Activated naive CD8-positive, alpha-beta T cell treated with anti-CD3 and anti-CD28 coated beads for 36 hours (primary cell): ENCODE measurements at places on chromosomes 3 and 15. TPM values are rescaled to one million over a fixed set of nuclear protein-coding genes. Genes with fewer than 3 reads are reported as not detected.

- peaks cover 2% of the 10 kb centered on the region for H3K4me1 ChIP-seq
- H3K36me3 ChIP-seq, result peaks cover 3% of the 10 kb centered on the region
- H3K4me3 ChIP-seq, result no peak within 1 kb of the TSS
- H3K27ac ChIP-seq, result no peak within 1 kb of the TSS
- no peak for DNase-seq
These were observed at the start of gene IMPG2 for GRCh38 chr3:101320475-101320874. Gene IMPG2 (minus strand): TSS chr3:101320575. CDS start chr3:101320372, 203 bp downstream.

The PGBD4 gene
- 2.8 TPM for total RNA-seq

The PPP1R14D gene
- total RNA-seq, result not detected

The SQOR gene
- 57.0 TPM for total RNA-seq

GRCh38 chr15:73424506-73424905, 18.5 kb upstream of the REC114 start:
- no peak for DNase-seq
- H3K4me1 ChIP-seq, result peaks cover 2% of the 10 kb centered on the region
- H3K27ac ChIP-seq, result no peak overlapping the region
- H3K4me3 ChIP-seq, result no peak overlapping the region

- H3K36me3 ChIP-seq, result peaks cover 3% of the 10 kb centered on the region
- peaks cover 4% of the 10 kb centered on the region for H3K4me1 ChIP-seq
- no peaks in the 10 kb centered on the region for H3K27me3 ChIP-seq
- no peak overlapping the region for H3K27ac ChIP-seq
These were observed 45.6 kb downstream of the TLNRD1 start for GRCh38 chr15:81046290-81046689.

DNA sequence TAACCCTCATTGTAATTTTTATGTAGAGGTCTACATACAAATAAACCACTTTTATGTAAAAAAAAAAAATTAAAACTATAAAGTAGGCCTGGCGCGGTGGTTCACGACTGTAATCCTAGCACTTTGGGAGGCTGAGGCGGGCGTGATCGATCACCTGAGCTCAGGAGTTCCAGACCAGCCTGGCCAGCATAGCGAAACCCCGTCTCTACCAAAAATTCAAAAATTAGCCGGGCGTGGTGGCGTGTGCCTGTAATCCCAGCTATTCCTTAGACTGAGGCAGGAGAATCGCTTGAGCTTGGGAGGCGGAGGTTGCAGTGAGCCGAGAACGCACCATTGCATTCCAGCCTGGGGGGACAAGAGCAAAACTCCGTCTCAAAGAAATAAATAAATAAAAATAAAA, 766 bp upstream of the SLC12A6 start:
- H3K36me3 ChIP-seq, result peaks cover 34% of the 10 kb centered on the region
- H3K27me3 ChIP-seq, result no peaks in the 10 kb centered on the region
- H3K4me1 ChIP-seq, result peaks cover 50% of the 10 kb centered on the region
- no peak overlapping the region for H3K27ac ChIP-seq
- DNase-seq, result no peak

- DNase-seq, result no peak
- H3K4me1 ChIP-seq, result no peaks in the 10 kb centered on the region
- H3K4me3 ChIP-seq, result no peak overlapping the region
- H3K27ac ChIP-seq, result no peak overlapping the region
- H3K27me3 ChIP-seq, result no peaks in the 10 kb centered on the region
- H3K36me3 ChIP-seq, result no peaks in the 10 kb centered on the region
These were observed 211.8 kb downstream of the TBC1D2B start for GRCh38 chr15:77865701-77866100.

The NEK10 gene
- 0.80 TPM for total RNA-seq

DNA sequence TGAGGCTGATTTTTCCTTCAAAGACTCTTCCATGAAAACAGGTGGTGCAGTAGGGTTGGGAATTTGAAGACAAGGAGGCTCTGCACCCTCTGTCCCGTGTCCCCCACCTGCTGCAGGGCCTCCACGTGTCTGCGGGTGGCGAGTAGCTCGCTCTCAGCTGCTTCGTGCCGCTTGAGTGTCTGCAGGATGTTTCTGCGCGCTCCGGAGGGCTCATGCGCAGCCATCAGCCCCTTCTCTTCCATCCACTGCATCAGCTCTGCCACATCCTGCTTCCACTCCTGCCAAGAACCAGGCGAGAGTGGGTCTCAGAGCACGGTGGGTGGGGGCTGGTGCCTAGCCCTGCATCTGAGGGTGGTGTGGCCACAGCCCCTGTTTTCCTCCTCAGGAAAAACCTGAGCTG, 17.8 kb downstream of the SPTBN5 start:
- H3K27ac ChIP-seq, result no peak overlapping the region
- H3K4me1 ChIP-seq, result no peaks in the 10 kb centered on the region
- no peak for DNase-seq

The CALML4 gene
- total RNA-seq, result 7.4 TPM

The PSTPIP1 gene
- total RNA-seq, result 94.5 TPM

DNA sequence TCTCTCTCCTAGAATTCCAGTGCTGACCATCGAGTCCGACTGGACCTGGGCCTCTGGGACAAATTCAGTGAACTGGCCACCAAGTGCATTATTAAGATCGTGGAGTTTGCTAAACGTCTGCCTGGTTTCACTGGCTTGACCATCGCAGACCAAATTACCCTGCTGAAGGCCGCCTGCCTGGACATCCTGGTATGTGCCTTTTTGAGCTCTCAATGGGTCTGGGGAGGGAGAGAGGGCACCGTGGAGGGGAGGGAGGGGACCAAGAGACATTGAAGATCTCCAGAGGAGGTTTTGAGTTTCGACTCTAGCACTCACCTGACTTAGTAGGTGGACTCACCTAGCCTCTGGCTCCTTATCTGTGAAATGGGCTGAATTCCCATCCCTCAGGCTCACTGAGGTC, 84.2 kb downstream of the TOP2B start:
- H3K36me3 ChIP-seq, result no peaks in the 10 kb centered on the region
- DNase-seq, result no peak
- no peak overlapping the region for H3K4me3 ChIP-seq
- H3K27ac ChIP-seq, result no peak overlapping the region

- H3K4me3 ChIP-seq, result no peak overlapping the region
- no peak overlapping the region for H3K27ac ChIP-seq
- H3K27me3 ChIP-seq, result no peaks in the 10 kb centered on the region
- H3K36me3 ChIP-seq, result peaks cover 12% of the 10 kb centered on the region
- H3K4me1 ChIP-seq, result peaks cover 2% of the 10 kb centered on the region
- no peak for DNase-seq
These were observed 19.5 kb downstream of the RAD54L2 start for GRCh38 chr3:51557993-51558392.

The MESP2 gene
- not detected for total RNA-seq

GRCh38 chr15:43550527-43551363, 33.3 kb downstream of the MAP1A start:
- H3K4me3 ChIP-seq, result no peak overlapping the region
- no peaks in the 10 kb centered on the region for H3K27me3 ChIP-seq
- no peak for DNase-seq
- H3K27ac ChIP-seq, result no peak overlapping the region
- H3K36me3 ChIP-seq, result peaks cover 14% of the 10 kb centered on the region

GRCh38 chr3:48157950-48158376, 30.3 kb downstream of the CDC25A start:
- H3K36me3 ChIP-seq, result peaks cover 24% of the 10 kb centered on the region
- H3K27ac ChIP-seq, result no peak overlapping the region
- no peak overlapping the region for H3K4me3 ChIP-seq
- peak; percentile 44 for DNase-seq

The AADACL2 gene
- not detected for total RNA-seq

- no peak for DNase-seq
- H3K27me3 ChIP-seq, result no peaks in the 10 kb centered on the region
- peaks cover 47% of the 10 kb centered on the region for H3K36me3 ChIP-seq
- no peak overlapping the region for H3K4me3 ChIP-seq
- H3K27ac ChIP-seq, result no peak overlapping the region
- H3K4me1 ChIP-seq, result peaks cover 64% of the 10 kb centered on the region
These were observed 123.6 kb downstream of the MBNL1 start for GRCh38 chr3:152392272-152392880.

DNA sequence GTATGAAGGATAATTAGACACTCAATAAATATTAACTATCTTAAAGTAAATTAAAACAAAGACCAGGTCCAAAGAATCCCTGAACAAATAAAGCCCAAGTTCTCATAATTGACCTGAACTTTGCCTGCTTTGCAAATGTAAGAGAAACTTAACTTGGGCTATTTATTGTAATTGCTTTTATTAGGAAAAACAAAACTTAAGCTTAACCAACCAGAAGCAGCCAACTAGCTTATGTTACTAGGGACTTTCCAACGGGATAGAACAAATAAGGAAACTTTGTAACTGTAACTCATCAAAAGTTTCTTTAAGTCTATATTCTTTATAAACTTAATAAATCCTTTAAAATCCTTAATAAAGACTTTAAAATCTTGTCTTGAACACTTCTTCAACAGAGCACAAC, 48.4 kb downstream of the C3orf38 start:
- H3K36me3 ChIP-seq, result no peaks in the 10 kb centered on the region
- no peak for DNase-seq
- H3K4me1 ChIP-seq, result peaks cover 4% of the 10 kb centered on the region
- peaks cover 9% of the 10 kb centered on the region for H3K27me3 ChIP-seq
- no peak overlapping the region for H3K4me3 ChIP-seq

GRCh38 chr15:52383100-52383588, 87.5 kb upstream of the MYO5C start:
- H3K36me3 ChIP-seq, result peaks cover 10% of the 10 kb centered on the region
- peaks cover 15% of the 10 kb centered on the region for H3K4me1 ChIP-seq
- DNase-seq, result no peak
- peak overlapping the region; percentile 18 for H3K27ac ChIP-seq
- H3K27me3 ChIP-seq, result no peaks in the 10 kb centered on the region
- H3K4me3 ChIP-seq, result no peak overlapping the region

The ARPP21 gene
- not detected for total RNA-seq

DNA sequence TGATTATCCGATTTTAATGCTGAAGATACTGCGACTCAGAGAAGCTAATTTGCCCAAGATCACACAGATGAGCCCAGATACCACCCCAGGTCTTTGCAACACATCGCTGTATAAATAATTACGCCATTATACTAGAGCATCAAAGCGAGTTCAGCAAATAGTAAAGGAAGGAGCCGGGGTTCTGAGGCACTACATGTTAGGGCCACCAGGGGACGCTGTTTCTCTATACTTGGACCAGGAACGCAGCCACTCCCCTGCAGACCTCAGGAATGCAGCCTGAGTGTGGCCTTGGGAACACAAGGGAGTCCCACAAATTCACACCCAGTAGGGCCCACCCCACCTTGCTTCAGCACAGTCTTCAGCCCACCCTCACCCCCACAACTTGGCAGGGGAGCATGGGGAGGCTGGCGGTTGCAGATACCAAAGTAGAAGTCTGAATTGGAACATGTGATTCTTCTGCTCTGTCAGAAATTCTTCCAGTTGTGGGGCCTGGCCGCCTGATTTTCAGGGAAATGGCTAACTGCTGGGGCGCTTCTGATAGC, 57.8 kb upstream of the RYK start:
- peak overlapping the region; percentile 19 for H3K4me3 ChIP-seq
- peaks cover 3% of the 10 kb centered on the region for H3K4me1 ChIP-seq

GRCh38 chr3:70076396-70076795, 76.9 kb downstream of the SAMMSON start:
- peaks cover 58% of the 10 kb centered on the region for H3K27me3 ChIP-seq
- no peak for DNase-seq
- no peak overlapping the region for H3K27ac ChIP-seq
- no peaks in the 10 kb centered on the region for H3K36me3 ChIP-seq
- H3K4me3 ChIP-seq, result no peak overlapping the region
- H3K4me1 ChIP-seq, result no peaks in the 10 kb centered on the region
